Activated effector memory CD4-positive, alpha-beta T cell treated with Interleukin-2 at 50 U/mL for 16 hours (primary cell): ENCODE measurements at places on chromosomes 6 and 20.

DNA sequence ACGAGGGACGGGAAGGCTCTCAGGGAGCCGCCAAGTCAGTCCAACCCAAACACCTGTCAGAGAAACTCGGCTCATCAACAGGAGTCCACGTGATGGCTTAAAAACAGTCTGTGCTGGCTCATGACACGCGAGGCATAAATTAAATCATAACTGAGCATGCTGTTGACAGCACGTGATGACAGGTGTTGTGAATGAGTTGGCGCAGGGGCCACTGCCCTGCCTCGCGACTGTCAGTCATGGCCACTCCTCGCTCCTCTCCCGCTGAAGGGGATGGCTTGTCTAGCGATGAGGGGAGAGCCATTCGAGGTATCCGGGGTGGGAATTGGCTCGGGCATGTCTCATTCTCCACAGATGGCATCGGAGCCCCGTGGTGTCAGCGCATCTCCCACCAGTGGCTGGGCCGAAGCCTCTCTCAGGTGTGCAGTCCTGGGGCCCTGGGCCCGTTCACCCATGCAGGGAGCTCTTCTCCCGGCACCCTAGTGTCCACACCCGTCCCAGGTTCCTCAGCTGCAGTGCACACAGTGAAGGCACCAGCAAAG, 313.3 kb downstream of the BMP7 start:
- DNase-seq: no peak

DNA sequence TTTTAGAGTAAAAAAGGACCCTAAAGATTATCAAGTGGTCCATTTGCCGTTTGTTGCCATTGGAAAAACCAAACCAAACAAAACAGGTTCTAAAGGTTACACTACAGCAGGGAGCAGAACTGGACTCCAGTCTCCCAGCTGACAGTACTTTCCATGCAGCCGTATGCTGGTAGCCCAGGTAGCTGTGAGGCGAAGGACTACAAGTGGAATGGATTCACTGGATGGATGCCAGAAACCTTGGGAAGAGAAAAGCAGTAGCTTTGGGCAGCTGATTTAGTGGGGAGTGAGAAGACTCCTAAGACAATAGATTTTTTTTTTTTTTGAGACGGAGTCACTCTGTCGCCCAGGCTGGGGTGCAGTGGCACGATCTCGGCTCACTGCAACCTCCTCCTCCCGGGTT, 88.3 kb downstream of the SASH1 start:
- no peak for DNase-seq

GRCh38 chr20:34042262-34042661, 48.6 kb downstream of the RALY start:
- DNase-seq: no peak

- DNase-seq: no peak
These were observed at the start of gene GPX5 for GRCh38 chr6:28525496-28526039. TSS of gene GPX5 (plus strand) at chr6:28525881. CDS start at chr6:28526014, 133 bp downstream.

DNA sequence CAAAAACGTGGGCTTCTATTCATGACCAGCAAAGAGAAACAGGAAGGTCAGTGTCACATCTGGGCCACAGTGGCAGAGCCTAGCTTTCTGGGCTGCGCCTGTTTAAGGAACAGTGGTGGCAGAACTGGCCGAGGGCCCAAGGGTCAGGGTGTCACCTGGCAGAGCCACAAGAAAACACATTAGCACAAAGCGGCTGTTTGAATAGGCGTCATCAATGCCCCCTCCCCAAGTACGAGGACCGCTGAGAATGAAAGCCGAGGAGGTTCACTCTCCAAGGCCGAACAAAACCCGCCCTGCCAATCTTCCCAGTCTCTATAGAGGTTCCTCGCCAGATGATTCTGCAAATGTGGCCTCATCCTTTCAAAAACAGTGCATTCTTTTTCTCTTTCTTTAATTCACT, 125.2 kb upstream of the TRAF3IP2 start:
- DNase-seq: no peak

DNA sequence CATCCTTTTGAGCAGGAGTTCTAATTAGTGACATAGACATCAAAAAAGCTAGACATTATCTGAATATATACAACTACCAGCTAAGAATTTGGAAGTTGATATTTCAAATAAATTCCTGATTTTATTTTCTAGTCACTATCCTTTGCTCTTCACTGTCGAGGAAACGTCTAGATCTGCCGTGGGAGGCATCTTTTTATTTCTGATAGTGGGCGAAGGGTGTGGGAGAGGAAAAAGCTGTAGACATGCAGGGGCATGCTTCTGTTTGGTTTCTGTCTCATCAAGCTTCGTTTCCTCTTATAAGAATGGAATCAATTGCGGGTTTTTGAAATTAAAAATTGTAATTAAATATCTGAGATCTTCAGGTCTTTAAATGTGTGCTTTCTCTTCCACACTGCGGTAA, 16.2 kb upstream of the C6orf118 start:
- no peak for DNase-seq

- no peak for DNase-seq
These were observed 263.9 kb upstream of the SULF2 start for GRCh38 chr20:48049171-48049570.

- no peak for DNase-seq
These were observed 93.5 kb upstream of the SASH1 start for GRCh38 chr6:148249160-148249559.

DNA sequence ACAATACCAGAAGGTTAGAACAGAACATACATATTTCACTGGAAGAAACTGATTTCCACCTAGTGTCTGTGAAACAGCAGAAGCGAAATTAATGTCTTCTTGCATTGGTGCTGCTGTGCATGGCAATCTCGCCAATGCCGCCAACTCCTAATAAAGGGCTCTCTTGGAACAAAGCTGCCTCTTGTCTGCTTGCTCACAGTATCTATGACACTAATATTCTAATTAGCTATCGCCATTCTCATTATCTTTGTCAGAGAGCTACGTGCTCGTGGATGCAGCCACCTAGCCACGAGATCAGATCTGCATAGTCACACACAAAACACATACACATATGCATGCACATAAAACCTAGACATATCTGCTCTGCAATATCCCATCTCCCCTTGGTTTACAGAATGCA, 145.9 kb upstream of the OLIG3 start:
- DNase-seq: no peak

DNA sequence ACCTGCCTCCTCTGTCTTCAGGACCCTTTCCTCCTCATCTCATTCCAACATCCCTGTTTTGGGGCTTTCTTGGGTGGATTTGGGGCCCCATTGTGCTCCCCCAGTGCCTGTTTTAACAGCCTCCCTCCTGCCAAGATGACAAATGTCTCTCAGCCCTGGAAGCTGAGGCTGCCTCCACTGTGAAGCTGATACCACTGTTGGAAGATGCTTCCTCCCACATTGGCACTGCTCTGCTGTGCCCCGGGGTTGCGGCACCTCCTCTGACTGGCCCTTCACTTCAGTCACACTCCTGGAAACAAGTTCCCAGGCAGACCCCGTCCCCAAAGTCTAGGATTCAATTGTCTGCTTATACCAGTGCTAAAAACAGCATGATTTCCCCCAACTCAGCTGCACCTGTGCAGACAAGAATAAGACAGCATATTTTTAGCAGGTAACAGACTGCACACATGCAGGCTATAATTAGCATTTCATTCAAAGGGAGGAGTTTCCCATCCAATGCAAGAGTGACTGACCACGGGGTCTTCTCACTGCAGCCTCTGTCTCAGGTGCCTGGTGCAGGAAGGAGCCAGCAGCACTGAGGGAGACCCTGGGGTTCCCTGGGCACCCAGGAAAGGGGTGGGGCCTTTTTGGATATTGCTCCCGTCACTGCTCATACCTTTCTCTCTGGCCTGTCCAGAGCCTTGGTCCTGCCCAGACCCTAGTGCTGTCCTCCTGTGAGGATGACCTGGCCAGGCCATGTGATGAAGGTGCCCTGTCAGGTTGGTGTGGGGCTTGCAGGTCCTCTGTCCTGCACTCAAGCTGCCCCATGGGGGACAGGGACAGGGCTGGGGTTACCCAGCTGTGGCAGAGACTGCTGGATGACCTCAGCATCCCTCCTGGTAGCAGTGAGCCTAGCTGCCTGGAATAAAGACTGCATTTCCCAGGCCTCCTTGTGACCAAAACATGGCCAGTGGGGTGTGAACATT, 31.5 kb upstream of the SULF2 start:
- no peak for DNase-seq

- DNase-seq: no peak
These were observed 36.3 kb upstream of the CST5 start for GRCh38 chr20:23915844-23916243.

DNA sequence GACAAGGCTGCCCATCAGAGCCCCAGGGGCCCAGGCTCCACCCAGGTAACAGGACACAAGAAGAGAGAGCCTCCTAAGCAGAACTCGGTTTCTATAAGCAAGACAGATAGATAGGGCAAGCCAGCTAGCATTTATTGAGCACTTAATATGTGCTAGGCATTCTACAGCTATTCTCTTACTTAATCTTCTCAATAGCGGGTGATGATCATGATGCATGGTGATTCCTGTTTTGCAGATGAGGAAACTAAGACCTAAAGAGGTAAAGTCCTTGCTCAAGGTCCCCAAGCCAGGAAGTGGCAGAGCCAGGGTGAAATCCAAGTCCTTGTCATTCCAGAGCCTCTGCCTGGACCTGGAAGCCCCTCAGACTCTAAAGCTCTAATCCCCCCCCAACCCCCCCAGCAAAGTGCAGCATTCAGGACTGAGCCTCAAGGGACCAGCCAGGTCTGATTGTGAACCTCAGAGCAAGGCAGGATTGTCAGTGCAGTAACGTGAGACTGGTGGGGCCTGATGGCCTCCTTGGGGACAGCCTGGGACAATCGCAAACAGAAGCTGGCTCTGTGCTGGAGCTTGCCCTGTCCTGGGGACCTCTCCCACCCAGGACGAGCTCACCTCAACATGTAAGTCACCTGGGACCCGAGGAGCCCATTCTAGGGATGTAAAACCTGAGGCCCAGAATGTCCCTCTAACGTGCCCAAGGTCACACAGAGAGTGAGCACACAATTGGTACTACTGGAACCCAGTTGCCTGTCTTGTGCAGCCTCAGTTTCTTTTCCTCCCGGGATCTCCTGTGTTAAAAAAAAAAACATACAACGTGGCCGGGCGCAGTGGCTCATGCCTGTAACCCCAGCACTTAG, 48.4 kb upstream of the PTGIS start:
- DNase-seq: no peak

GRCh38 chr6:3290931-3291211, 32.1 kb downstream of the PSMG4 start:
- DNase-seq: no peak

- no peak for DNase-seq
These were observed 1.8 kb downstream of the MOXD1 start for GRCh38 chr6:132399376-132400074.

DNA sequence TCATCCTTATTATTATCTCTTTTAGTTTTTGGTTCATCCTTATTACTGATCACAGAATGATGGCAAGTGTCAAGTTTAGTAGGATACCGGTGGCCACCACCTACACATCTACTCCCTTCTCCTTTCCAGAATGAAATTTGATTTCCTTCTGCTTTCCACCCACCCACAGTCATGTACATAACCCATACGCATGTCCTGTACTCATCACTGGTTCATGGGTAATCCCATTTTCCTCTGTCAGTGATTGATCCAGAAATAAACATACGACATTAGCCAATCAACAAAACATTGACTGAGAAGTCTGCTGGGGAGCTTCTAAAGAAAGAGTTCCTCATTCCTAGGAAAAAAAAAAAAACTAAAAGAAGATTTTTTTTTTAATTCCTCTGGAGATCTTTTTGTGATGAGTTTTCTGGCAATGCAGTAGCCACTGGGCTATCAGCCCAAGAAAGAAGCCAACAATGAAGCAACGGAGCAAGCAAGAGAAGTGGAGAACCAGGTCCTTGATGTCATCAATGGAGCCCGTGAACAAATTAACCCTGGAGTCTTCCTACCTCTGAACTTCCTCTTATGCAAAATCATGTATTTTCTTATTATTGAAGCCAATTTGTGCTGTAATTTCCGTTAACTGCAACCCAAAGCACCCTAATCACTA, 127.8 kb downstream of the TASP1 start:
- no peak for DNase-seq

DNA sequence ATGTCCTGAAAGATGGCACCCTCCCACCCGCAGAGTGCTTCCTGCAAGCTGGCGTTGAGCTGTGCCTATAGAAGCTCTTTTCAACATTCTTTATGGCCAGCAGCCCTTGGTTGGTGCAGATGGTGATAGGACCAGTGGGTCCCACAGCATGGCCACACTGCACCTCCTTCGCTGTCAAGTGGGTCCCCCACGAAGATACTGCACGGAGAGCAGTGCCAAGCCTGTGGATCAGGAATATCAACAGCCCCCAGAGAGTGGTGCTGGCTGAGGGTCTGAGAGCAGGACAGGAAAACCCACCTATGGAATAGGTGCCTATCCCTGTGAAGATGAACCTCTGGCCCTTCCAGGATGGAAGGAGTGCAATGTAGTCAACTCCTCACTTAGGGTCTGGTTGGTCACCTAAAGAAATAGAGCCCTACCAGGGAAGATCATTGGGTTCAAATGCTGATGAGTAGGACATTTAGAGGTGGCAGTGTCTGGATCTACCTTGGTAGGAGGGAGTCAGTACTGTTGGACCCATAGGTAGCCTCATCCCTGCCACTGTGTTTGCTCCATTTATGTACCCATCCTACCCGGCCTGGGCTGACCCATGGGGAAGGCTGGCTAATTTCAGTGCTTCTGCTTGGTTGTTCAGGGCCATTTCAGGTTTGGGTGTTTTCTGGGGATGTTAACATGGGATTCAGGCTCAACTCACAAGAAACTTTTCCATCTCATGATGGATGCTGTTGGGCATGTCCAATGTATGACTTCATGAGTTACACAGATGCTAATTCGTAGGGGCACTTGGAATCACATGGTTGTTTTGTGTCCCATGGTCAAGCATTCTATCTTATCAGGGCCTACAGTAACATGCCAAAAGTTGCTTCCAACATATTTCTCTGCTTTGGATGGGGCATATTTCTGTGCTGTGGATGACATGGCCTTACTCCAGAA, 33.4 kb upstream of the MICB start:
- no peak for DNase-seq

GRCh38 chr6:15280028-15280427, 34.2 kb downstream of the JARID2 start:
- DNase-seq: no peak

GRCh38 chr6:56671160-56671559, 28.5 kb upstream of the DST start:
- DNase-seq: no peak

DNA sequence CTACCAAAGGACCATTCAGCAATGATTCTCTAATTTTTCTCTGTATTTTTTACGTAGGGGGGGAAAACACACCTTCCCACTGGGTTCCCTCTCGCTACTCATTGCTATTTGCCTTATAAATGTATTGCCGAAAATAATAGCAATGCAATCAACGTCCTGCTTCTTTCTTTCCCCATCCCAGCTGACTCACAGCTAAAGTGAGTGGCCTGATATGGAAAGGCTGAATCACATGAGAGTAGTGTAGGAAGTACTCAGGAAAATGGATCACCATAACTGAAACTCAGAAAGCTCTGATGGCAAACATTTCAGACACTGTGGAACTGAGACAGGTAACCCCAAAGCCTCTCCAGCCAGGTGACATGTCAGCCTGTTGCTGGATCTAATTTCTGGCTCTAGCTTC, 49.3 kb upstream of the SRPK1 start:
- DNase-seq: no peak

GRCh38 chr6:41814629-41815028, 27.1 kb downstream of the TOMM6 start:
- no peak for DNase-seq

- DNase-seq: no peak
These were observed 5.6 kb upstream of the UQCC2 start for GRCh38 chr6:33716890-33717632.

- no peak for DNase-seq
These were observed 135.0 kb upstream of the MAN1A1 start for GRCh38 chr6:119484598-119484997.

- DNase-seq: no peak
These were observed 117.3 kb downstream of the MYB start for GRCh38 chr6:135298455-135298854.

GRCh38 chr20:21118138-21118537, 7.7 kb upstream of the KIZ start:
- no peak for DNase-seq
